ENCODE measurements at places on chromosomes 11 and 22. TPM values are rescaled to one million over a fixed set of nuclear protein-coding genes. Genes with fewer than 3 reads are reported as not detected.

DNA sequence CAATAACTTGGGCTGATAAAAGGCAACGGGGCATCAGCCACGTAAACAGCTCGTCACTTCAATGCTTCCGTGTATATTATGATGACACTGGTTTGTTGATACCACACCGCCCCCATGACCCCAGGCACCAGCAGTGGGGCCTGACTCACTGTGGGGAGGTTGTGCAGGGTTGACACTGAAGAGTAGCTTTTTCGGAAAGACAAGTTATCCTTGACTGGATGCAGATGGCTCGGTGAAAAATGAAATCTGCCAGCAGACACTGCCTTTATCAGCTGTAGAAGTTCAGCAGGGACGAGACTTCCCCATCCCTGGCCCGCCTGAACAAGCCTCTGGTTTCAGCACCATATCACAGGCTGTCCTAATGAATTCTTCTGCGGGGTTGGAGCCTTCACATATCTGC lies 55.6 kb downstream of the WT1 start:
- H3K27ac ChIP-seq: no peak overlapping the region
- no peaks in the 10 kb centered on the region for H3K4me1 ChIP-seq
- peaks cover 5% of the 10 kb centered on the region for H3K27me3 ChIP-seq
- no peak overlapping the region for H3K4me3 ChIP-seq
- H3K36me3 ChIP-seq: no peaks in the 10 kb centered on the region

- no peak for DNase-seq
- H3K36me3 ChIP-seq: no peaks in the 10 kb centered on the region
- no peak overlapping the region for H3K27ac ChIP-seq
- no peak overlapping the region for H3K4me3 ChIP-seq
- H3K27me3 ChIP-seq: no peaks in the 10 kb centered on the region
Observed at GRCh38 chr11:16997624-16998023, 16.6 kb downstream of the PLEKHA7 start.

- peaks cover 20% of the 10 kb centered on the region for H3K4me1 ChIP-seq
- peak; percentile 90 for DNase-seq
- H3K27ac ChIP-seq: peak overlapping the region; percentile 94
- H3K27me3 ChIP-seq: no peaks in the 10 kb centered on the region
- H3K36me3 ChIP-seq: no peaks in the 10 kb centered on the region
- no peak overlapping the region for H3K4me3 ChIP-seq
Observed at GRCh38 chr11:74418509-74418895, 20.3 kb upstream of the PGM2L1 start.

Gene IGSF22
- 0.05 TPM for total RNA-seq

DNA sequence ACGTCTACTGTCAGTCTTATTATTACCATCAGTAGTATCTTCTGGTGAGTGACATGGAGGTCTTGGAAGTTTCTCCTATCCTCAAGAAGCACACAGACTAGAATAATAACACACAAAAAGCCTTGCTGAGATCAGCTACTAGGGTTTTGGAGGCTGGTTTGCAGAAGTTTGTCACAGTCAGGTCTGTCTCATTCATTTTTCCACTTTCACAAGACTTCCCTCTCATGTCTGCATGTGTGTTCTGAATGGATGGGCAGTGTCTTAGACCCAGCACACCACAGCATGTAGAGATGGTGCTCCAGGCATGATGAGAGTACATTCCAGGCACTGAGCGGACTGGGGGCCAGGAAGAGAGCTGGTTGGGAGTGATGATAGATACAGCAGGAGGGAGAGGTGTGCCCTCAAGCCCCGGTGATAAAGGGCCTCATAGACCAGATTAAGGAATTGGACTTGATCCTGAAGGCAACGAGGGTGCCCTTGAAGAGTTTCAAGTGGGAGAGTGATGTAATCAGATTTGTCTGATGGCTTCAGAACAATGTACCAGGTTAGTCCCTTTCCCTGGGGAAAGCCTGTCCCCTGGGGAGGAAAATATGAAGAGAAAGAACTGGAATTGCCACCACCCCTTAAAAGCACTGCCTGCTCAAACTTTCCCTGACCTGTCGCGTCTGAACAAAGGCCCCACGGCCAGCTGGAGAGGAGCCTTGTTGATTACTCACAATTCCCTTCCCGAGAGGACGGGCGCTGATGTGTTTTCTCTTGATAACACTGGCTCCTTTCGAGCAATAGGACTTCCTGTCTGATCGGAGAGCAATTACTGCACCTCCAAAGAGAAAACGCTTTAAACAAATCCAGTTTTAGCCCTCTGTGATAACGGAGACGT lies 45.1 kb upstream of the LMO2 start:
- H3K4me3 ChIP-seq: no peak overlapping the region
- no peaks in the 10 kb centered on the region for H3K36me3 ChIP-seq
- H3K27me3 ChIP-seq: no peaks in the 10 kb centered on the region
- H3K27ac ChIP-seq: peak overlapping the region; percentile 56
- H3K4me1 ChIP-seq: peaks cover 21% of the 10 kb centered on the region

DNA sequence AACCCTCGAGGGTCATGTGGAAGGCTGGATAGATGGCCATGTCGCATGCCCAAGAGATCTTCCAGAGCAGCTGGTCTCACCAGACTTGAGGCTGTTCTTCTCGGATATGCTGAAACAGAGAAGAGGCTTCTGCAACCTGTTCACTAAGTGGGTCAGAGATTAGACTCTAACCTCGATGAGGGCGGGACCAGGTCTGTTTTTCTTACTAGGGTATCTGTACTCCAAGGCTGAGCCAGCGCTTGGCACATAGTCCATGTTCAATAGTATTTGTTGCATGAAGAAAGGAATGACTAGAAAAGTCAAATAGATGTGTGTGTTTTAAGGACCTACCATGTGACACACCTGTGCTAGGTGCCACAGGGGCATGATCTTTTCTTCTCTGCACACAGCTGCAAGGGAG lies 43.6 kb downstream of the ABTB2 start:
- H3K4me3 ChIP-seq: no peak overlapping the region
- peaks cover 16% of the 10 kb centered on the region for H3K4me1 ChIP-seq
- H3K36me3 ChIP-seq: no peaks in the 10 kb centered on the region
- peaks cover 3% of the 10 kb centered on the region for H3K27me3 ChIP-seq
- no peak overlapping the region for H3K27ac ChIP-seq
- no peak for DNase-seq

DNA sequence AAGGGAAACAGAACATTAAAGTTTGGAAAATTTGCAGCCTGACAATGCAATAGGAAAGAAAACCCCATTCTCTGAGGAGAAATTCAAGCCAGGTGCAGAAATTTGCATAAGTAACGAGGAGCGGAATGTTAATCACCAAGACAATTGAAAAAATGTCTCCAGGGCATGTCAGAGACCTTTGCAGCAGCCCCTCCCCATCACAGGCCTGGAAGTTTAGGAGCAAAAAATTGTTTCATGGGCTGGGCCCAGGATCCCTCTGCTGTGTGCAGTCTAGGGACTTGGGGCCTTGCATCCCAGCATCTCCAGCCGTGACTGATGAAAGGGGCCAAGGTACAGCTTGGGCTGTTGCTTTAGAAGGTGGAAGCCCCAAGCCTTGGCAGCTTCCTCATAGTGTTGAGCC lies 780.2 kb downstream of the LRRC4C start:
- H3K27ac ChIP-seq: no peak overlapping the region
- no peak overlapping the region for H3K4me3 ChIP-seq
- H3K4me1 ChIP-seq: no peaks in the 10 kb centered on the region
- no peaks in the 10 kb centered on the region for H3K36me3 ChIP-seq

- H3K27ac ChIP-seq: no peak overlapping the region
- no peak for DNase-seq
- H3K4me1 ChIP-seq: peaks cover 5% of the 10 kb centered on the region
- H3K36me3 ChIP-seq: no peaks in the 10 kb centered on the region
- no peaks in the 10 kb centered on the region for H3K27me3 ChIP-seq
Observed at GRCh38 chr11:124672536-124673215, 863 bp downstream of the SIAE start.

DNA sequence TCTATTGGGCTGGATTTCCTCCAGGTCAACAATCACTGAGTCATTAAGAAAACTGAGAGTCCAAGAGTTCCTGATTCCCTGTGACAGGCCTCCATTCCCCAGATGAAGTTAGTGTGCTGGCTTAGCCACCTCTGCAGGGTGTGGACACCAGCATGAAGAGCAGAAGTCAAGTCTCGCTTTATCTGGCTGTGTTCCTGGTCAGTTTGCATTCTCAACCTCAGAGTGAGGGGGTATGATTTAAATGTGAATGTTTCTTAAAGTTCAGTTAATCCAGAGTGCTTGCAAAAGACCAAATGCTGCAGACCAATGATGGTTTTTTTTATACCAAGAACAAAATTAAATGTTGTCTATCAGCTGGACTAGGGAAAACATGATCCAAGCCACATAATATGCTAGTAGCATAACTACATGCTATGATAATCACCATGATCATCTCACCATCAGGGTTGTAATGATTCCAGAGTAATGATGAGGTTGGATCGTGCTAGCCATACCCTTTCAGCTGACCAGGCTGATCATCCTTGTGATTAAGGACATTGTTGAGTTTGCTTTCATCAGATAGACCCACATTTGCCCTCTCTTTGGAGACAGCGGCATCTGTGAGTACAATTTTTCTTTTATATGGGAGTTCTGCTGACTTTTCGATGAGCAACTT lies 145.8 kb upstream of the ARHGAP20 start:
- H3K27ac ChIP-seq: no peak overlapping the region
- H3K27me3 ChIP-seq: no peaks in the 10 kb centered on the region
- peak; percentile 63 for DNase-seq
- no peak overlapping the region for H3K4me3 ChIP-seq
- H3K4me1 ChIP-seq: no peaks in the 10 kb centered on the region
- no peaks in the 10 kb centered on the region for H3K36me3 ChIP-seq

GRCh38 chr11:17351510-17352176 lies at the start of gene NCR3LG1:
Gene NCR3LG1, plus strand, starts transcription at chr11:17351800. Its CDS starts 170 bp downstream, at chr11:17351970.
- H3K36me3 ChIP-seq: no peaks in the 10 kb centered on the region
- peak within 1 kb of the TSS; percentile 72 for H3K4me3 ChIP-seq
- peak; percentile 53 for DNase-seq
- no peaks in the 10 kb centered on the region for H3K27me3 ChIP-seq

GRCh38 chr11:56307836-56308235 lies 7.1 kb upstream of the OR8K3 start:
- no peaks in the 10 kb centered on the region for H3K36me3 ChIP-seq
- DNase-seq: no peak
- H3K4me1 ChIP-seq: no peaks in the 10 kb centered on the region
- no peak overlapping the region for H3K4me3 ChIP-seq
- H3K27me3 ChIP-seq: no peaks in the 10 kb centered on the region

DNA sequence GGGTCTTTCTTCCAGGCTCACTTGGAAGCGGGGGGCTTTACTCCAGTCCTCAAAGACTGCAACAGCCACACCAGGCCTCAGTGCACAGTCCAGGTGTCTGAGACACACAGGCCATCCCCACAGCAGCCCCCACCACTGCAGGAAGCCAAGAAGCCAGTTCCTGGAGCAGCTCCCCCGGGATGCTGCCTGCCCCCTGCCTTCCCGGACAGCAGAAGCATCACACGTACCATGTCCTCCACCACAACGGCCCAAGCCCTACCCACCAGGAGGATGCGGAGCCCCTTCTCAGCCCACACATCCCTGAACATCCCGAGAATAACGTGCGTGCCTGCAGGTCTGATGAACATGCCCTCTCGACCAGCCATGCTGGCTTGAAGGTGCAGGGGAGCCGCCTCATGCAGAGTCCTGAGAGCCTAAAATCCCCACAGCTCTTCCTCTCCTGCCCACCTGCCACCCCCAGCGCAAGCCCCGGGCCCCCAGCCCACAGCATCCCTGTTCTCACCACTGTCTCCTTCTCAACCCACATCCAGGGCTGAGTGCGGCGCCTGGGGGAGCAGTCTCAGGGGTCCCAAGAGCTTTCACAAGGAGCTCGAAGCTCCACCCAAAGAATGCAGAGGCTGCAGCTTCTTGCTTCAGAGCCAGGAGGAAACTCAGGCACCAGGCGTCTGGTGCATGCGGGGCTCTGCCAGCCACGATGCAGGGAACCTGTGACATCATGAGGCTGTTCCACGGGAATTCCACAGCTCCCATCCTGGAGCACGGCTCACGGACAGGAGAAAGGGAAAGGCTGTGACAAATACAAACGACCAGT lies 209.6 kb downstream of the BRD1 start:
- H3K4me3 ChIP-seq: no peak overlapping the region
- H3K4me1 ChIP-seq: no peaks in the 10 kb centered on the region
- H3K27me3 ChIP-seq: no peaks in the 10 kb centered on the region

- H3K27me3 ChIP-seq: no peaks in the 10 kb centered on the region
- DNase-seq: no peak
- H3K4me3 ChIP-seq: no peak overlapping the region
- no peak overlapping the region for H3K27ac ChIP-seq
- H3K36me3 ChIP-seq: no peaks in the 10 kb centered on the region
- H3K4me1 ChIP-seq: no peaks in the 10 kb centered on the region
Observed at GRCh38 chr11:26575946-26576345, 3.9 kb upstream of the MUC15 start.
